ENCODE measurements at places on chromosomes 1 and 21.

DNA sequence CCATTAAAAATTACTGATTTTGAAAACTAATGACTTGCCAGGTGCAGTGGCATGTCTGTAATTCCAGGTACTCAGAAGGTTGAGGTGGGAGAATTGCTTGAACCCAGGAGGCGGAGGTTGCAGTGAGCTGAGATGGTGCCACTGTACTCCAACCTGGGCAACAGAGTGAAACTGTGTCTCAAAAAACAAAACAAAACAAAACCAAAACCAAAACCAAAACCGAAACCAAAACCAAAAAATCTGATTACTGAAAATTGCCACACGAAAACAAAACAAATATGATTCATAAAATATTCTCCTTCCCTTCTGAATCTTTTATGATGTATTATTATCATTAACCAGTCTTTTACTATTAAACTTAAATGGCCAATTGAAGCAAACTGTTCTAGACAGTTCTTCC is 74.1 kb downstream of the SERINC2 start:
- no peak for DNase-seq

DNA sequence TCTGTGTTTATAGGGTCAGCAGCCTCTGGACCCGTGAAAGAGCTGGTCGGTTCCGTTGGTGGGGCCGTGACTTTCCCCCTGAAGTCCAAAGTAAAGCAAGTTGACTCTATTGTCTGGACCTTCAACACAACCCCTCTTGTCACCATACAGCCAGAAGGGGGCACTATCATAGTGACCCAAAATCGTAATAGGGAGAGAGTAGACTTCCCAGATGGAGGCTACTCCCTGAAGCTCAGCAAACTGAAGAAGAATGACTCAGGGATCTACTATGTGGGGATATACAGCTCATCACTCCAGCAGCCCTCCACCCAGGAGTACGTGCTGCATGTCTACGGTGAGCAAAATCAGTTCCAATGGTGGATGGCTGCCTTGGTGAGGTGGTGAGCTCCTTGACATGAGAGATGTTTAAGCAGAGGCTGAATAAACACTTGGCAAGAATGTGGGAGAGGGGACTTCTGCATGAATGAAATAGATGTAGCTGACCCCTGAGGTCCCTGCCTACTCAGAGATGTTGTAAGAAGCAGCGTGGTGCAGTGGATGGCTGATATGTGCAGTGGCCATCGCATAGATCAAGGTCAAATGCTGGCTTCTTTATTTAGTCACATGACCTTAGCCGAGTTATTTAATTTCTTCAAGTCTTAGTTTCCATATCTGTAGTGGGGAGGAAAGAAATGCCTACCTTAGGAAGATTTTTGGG is 9.3 kb downstream of the SLAMF7 start:
- no peak for DNase-seq

DNA sequence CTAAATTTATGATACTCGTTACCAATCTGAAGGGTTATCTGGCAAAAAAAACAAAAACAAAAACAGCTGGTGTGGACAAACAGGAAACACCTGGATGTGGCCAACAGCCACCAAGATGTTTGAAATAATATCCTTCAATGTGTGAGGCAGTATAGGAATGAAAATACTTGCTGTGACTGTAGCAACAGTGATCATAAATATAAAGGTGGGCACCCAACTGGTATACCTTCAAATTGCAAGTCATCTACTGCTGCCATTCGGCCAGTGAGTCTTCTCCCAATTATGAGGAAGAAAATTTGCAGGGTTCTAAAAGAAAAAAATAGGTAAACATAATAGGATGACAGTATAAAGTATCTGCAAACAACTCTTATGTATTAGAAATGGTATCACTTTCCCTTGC is 916 bp downstream of the YIPF1 start:
- no peak for DNase-seq

- no peak for DNase-seq
These were observed 8.6 kb upstream of the LRRC8B start for GRCh38 chr1:89516055-89516454.

- DNase-seq, result no peak
These were observed 72.7 kb downstream of the IER5 start for GRCh38 chr1:181160998-181161870.

DNA sequence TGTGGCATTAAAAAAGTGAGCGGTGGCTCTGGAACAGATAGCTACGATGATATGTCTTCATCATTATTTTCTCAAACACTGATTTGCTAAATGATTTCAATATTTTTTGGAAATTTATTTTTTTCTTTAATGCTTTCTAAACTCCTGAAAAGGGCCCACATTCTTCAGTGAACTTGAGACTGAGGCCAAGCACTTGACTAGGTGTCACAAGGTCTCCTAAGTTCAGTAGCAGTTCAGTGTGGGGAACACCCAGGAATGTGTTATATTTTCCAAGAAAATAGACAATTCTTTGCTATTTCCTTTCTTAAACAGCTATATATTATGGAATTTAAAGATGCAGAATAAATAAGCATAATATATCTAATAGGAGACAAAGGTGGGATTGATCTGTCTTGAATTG is 850.9 kb downstream of the USP25 start:
- DNase-seq, result no peak

GRCh38 chr1:189697113-189697512 is 780.6 kb downstream of the BRINP3 start:
- DNase-seq, result no peak

- DNase-seq, result no peak
These were observed 32.5 kb upstream of the IVNS1ABP start for GRCh38 chr1:185349556-185349955.

GRCh38 chr1:48930011-48930410 is 153.3 kb upstream of the BEND5 start:
- no peak for DNase-seq

DNA sequence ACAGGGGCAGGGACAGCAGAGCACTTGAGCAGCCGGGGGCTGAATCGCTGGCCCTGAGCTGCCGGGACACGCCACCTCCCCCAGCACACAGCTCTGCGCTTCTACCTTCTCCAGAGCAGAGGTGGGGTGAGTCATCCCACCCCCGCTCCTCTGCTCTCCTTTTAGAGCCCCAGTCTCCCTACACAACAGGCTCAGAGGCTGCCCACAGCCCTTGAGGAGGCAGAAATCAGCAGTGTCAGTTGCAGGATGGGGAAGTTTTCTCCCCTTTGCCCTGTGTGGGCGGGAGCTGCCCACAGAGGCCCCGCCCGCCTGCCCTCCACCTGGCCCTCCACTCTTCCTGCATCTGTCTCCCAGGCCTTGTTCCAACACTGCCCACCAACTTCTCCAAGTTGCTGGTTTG is 94.6 kb downstream of the STUM start:
- DNase-seq, result no peak
